CD4-positive, alpha-beta T cell treated with Interleukin-17A for 4 hours (primary cell): ENCODE measurements at places on chromosomes 1 and 21.

- no peak for DNase-seq
These were observed 6.0 kb upstream of the ARHGEF2 start for GRCh38 chr1:155984341-155984740.

- DNase-seq: no peak
These were observed 137.8 kb downstream of the NUF2 start for GRCh38 chr1:163459539-163459938.

GRCh38 chr1:33698361-33699035, 165.4 kb upstream of the HMGB4 start:
- DNase-seq: no peak

GRCh38 chr1:217230412-217230811, 400.5 kb downstream of the GPATCH2 start:
- DNase-seq: no peak

- no peak for DNase-seq
These were observed 33.3 kb upstream of the CD1D start for GRCh38 chr1:158147401-158147800.

DNA sequence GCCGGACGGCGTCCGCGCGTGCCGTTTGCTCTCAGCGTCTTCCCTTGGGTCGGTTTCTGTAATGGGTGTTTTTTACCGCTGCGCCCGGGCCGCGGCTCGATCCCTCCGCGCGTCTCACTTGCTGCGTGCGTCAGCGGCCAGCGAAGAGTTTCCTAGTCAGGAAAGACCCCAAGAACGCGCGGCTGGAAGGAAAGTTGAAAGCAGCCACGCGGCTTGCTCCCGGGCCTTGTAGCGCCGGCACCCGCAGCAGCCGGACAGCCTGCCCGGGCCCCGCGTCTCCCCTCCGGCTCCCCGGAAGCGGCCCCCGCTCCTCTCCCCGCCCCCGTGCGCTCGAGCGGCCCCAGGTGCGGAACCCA, 159.8 kb downstream of the RUNX1 start:
- DNase-seq: peak; percentile 66

DNA sequence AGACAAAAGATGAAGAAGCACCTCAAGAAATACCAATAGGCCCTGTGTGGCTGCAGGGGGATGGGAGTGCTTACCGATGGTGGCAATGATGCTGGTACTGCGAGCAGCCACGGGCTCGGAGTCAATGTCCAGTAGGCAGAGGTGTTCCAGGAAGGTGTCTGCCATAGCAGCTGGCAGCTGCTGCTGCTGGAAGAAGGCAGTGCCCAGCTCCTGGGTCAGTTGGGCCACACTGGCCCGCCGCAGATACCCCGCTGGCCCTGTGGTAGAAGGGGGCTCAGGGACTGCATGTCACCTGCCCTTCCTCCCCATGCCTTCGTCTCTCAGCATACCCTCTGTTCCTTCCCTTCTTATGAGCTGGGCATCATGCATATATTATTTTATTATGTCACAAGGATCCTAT, 1.2 kb downstream of the PKLR start:
- DNase-seq: no peak

DNA sequence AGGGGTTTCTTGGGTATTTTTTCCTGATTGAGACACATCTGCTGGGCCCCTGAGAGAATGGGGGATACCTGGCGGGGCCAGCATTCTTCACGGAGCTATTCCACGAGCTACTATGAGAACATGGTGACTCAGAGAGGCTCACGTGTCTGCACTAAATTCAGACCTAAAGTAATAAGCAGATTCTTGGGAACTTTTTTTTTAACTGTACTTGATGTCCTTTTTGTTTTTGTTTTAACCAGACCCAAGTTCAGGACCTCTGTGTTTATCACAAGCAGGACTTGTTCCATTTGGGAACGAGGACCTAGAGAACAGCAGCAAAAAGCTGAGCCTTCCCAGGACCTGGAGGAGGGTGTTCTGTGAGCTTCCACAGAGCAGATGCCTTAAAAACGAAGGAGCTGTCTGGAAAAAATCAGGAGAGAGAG, 44.0 kb downstream of the EVA1C start:
- DNase-seq: no peak

DNA sequence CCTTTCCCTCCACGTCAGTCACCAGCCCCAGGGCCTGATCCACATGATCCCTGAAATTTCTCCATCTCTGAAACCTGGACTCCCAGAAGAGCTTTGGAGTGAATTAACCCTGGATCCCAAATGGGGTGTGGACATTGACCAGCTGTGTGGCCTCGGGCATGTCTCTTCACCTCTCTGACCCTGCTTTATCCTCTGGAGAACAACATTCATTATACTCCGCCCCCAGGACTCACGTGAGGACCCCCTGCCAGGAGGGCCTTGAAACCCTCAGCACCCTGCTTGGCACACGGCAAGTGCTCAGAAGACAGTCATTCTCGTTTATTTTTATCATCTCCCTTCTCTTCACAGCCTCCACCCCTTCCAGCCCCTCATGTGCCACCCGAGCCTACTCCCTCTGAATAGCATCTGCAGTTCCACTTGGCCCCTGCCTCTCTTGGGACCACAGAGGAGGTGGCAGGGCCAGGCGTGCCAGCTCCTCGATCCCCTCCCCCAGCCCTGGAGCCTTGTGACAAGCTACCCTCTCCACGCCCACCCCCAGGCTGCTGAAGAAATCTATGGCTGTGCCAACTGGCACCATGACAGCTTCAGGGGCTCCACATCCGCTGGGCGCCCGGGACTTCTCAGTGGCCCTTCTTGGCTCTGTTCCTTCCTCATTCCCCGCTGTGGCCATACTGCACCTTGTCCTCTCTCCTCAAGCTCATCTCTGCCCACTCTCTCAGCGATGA, 18.0 kb downstream of the ADGRB2 start:
- DNase-seq: no peak

GRCh38 chr1:91129458-91129857, 107.6 kb upstream of the ZNF644 start:
- no peak for DNase-seq

DNA sequence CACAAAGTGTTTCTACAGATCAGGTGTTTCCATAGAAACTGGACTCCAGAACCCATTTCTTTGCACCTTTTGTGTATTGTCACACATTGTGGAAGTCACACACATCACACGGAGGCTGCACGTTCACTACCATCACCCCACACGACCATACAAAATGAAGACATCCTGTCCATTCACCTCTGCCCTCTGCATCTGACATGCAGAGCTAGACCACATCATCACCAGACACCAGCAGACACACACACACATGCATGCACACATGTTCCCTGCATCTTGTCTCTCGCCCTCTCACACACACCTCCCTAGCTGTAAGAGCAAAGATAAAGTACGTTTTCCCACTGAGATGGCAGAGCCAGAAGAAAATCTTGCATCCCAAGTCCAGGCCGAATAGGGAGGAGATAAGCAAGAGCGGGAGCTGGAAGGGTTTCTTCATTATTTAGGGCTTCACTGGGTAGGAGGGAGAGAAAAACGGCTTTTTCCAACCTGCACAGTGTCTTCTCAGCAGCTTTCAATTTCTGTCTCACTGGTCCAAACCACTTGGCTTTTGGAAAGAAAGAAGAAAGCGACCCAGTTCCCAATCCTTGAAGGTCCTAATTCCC, 709 bp downstream of the PRELP start:
- DNase-seq: no peak

DNA sequence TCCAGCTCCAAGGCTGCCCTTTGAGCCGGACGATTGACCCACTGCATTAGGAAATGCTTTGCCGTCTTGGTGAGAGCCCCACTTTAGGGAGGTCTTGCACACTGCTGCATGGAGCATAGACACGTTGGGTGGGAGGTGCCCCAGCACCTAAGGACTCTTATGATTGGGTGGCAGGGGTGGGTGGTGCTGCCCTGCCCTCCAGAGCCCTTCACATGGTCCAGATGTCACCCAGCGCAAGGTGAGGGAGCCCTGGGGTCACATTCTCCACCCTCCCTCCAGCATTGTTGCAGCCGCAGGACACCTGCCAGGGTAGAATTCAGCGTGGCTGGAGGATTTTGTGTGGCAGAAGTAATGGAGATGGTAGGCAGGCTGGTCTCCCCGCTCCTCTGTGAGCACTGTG, 137.4 kb upstream of the COL6A1 start:
- DNase-seq: no peak

DNA sequence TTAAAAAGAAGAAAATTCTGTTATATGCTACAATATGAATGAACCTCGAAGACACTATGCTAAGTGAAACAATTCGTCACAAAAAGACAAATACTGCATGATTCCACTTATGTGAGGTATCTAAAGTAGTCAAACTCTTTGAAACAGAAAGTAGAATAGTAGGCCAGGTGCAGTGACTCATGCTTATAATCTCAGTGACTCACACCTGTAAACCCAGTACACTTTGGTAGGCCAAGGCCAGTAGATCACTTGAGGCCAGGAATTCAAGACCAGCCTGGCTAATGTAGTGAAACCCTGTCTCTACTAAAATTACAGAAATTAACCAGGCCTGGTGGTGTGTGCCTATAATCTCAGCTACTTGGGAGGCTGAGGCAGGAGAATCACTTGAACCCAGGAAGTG, 25.7 kb downstream of the EPHA10 start:
- DNase-seq: no peak

- DNase-seq: no peak
These were observed 131.9 kb upstream of the NFIA start for GRCh38 chr1:60950224-60951063.

GRCh38 chr1:197736685-197737084, 38.6 kb downstream of the DENND1B start:
- DNase-seq: no peak

DNA sequence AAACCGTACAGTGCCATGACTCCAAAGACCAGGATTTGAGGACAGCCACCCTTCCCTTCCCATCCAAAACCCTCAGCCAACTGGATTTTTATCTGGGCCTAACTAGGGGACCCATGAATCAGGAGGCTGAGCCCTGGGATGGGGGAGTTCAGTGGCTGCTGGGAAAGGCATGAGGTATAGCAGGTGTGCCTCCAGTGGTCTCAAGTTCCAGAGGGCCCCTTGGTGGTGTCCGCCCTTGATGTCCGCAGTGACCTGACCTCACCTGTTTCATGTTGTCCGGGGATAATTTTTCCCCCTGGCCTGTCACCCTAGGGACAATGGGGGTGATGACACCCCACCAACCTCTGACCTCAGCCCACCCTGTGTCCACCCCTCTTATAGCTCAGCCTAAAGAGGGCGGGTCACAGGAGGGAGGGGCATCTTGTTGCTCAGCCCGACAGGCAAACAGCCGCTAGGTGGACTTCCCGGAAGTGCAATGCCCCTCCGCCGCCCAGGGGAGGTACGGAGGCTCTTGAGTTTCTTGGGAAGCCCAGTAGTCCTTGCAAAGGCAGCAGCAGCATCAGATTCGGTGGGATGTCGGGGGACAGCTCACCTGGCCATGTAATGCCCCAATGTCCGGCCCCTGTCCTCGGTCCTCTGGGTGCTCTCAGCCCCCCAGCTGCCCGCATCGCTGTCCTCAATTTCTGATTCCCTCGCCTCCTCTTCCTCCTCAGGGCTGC, 13.8 kb upstream of the IL22RA1 start:
- no peak for DNase-seq

- DNase-seq: no peak
These were observed 38.2 kb downstream of the ZBTB17 start for GRCh38 chr1:15937706-15938168.

GRCh38 chr1:8870103-8870502, 8.4 kb downstream of the ENO1 start:
- no peak for DNase-seq

DNA sequence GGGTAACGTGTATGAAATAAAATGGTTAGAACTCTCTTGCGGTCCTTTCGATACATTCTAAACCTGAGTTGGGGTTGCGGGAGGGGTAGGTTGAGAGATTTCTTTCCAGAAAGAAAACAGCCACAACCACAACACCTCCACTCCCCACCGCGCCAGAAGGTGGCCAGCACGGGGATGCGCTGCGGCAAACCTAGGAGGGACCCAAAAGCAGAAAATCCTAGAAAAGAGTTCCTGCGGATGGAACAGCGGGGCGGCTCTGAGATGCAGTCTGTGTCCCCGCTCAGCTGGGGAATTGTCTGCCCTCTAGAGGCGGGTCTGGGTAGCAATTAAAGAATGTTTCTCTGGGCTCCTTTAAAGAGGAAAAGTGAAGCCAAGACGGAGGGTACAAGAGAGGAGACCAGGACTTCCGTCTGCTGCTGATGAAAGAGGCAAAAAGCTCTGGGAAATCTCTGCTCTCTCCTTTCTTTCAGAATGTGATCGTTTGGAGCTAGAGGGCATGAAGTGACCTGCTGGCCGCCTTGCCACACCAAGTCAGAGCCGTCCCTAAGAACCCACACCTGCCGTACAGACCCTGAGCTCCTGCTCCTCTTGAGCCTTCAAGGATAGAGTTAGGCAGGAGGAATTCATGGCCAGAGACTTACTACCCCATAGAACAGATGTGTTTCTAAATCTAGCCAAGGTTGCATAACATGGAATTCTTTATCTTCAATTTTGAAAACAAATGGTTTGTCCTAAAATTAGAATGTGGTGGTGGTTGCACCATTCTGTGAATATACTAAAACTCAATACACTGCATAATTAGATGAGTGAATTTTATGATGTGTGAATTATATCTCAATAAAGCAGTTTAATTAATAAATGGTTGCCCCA, 46.5 kb upstream of the COA6 start:
- DNase-seq: peak; percentile 85

GRCh38 chr1:109319114-109319513, 12.3 kb upstream of the MYBPHL start:
- no peak for DNase-seq

DNA sequence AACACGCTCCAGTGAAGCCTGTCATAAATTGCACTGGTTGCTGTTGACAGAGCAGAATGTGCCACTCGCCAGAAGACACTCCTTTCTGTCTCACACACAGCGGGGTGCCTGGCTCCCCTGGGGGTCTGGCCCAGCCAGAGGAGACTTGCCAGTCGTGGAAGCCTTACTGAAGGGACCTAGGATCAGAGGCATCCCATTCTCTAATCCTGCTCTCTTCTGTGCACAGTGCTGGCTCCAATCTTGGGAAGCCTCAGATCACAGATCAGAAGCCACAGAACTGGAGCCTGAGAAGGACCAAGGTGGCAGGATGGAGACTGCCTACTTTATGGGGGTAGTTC, 1.4 kb downstream of the SLC9A1 start:
- no peak for DNase-seq

DNA sequence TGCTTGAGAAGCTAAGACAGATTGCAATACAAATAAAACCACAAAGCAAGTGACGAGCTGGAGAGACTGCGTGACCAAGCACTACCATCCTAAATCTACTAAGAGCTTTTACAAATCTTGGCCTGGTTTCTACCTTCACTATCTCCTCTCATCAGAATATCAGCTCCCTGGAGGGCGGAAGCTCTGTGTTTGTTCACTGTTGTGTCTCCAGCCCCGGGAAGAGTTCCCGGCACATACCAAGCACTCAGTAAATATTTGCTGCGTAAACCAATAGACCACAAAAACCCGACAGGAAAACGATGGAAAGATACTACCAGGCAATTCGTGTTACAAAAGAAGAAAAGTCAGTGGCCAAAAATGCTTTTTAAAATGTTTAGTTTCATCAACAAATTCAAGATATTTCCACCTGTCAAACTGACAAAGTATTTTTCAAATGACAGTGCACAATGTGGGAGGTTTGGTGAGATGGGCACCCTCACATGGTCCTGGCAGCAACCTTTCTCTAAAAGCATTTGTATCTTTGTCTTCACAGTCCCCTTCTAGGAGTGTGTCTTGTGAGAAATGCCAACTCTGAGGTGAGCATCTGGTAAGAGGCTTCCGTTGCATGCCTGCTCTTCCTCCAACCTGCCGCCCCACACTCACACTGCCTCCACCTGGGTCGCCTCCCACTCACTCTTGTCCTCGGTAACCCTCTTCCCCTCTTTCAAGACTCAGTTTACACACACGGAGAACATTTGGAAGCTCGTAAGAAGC, 34.7 kb downstream of the SLC1A7 start:
- no peak for DNase-seq
